ENCODE measurements at places on chromosomes 4 and X.

DNA sequence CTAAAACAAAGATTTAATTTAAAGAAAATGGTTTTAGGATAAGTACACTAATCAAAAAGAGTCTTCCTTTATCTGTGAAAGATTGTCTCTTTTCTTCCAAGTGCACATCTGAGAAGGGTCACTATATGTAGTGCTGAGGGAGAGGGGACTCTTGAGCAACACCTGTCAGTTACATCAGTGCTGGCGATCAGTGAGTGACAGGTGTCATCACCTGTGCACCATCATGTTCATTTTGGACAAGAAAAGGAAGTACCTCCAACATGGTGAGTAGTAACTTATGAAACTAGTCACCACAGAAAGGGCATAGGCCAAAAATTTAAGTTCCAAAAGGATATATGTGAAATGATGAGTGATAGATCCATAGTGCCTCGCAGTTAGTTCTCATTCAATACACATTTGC lies 55.7 kb downstream of the MCUB start:
- no peak for DNase-seq

- DNase-seq: no peak
These were observed 62.5 kb downstream of the PAQR3 start for GRCh38 chr4:78876568-78877320.

DNA sequence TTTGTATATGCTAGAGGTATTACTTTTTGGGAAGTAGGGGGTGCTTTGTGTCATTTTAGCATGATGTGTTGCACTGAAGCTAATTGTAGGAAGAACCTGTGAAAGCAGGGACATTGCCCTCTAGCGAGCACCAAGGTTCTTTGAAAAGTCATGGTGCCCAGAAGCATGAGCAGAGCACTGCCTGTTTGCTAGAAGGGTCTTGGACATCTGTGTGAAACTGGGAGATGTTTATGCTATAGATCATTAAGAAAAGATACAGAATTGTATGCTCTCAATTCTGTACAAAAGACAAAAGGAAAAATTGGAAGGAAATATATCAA lies 14.7 kb downstream of the GRPR start:
- no peak for DNase-seq

GRCh38 chr4:176818531-176818930 lies 25.8 kb upstream of the VEGFC start:
- DNase-seq: no peak

- DNase-seq: no peak
These were observed 402.8 kb upstream of the NWD2 start for GRCh38 chr4:36841583-36842326.

DNA sequence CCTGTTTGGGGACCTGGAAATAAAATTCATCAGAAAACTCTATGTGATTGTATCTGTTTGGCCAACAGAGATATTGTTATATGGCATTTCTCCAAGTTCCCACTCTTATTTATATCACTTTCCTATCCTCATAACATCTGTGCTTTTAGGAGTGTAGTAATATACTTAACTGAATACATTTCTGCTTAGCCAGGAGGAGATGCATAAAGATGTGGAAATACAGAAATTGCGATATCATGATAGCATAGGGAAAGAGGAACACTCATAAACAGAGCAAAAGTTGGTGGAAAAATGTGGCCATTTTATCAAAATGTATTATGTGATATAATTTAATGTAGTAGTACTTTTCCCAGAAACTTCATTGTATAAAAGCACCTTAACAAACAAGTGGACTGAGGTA lies 46.1 kb upstream of the TSPAN7 start:
- DNase-seq: no peak

- DNase-seq: no peak
These were observed 114.4 kb downstream of the GLRA3 start for GRCh38 chr4:174714393-174715211.

GRCh38 chr4:43163101-43163792 lies 270.7 kb downstream of the GRXCR1 start:
- no peak for DNase-seq

GRCh38 chr4:38514465-38515146 lies 149.4 kb upstream of the KLF3 start:
- no peak for DNase-seq

GRCh38 chr4:108087293-108087967 lies 81.3 kb downstream of the LEF1 start:
- no peak for DNase-seq

DNA sequence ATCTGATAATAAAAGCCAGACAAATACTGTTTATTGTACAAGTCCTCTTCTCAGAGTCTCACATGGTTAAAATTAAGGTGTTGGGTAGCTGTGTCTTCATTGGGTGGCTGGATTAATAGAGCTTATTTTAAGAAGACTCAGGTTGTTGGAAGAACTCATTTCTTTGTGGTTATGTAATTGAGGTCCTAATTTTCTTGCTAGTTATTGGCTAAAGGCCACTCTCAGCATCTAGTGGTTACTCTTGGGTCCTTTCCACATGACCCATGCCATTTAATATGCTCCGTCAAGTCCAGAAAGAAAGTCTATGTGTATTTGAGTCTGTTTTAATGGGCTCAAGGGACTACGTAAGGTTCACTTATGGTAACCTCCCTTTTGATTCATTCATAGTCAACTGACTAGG lies 1668.6 kb upstream of the AGA start:
- DNase-seq: no peak

DNA sequence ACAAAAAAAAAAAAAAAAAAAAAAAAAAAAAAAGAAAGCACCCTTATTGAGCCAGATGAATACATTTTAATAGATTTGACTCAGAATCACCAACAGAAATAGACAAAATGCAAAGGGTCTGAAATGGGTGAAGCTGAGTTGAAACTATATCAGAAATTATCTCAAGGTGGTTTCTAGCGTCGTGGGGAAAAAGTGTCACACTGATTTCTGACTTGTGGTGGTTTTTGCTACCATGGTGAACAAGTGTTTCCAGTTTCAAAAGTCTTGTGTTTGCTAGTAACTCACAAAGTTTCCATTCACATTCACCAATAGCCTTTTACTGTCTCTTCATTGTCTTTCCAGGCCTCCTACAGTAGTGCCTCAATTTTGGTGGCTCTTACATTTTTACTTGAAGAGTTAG lies 135.5 kb downstream of the ARHGAP24 start:
- no peak for DNase-seq
